Kidney (tissue), 22 donors: ENCODE measurements at places on chromosomes 2 and 18. TPM values are rescaled to one million over a fixed set of nuclear protein-coding genes. Genes with fewer than 3 reads are reported as not detected.

DNA sequence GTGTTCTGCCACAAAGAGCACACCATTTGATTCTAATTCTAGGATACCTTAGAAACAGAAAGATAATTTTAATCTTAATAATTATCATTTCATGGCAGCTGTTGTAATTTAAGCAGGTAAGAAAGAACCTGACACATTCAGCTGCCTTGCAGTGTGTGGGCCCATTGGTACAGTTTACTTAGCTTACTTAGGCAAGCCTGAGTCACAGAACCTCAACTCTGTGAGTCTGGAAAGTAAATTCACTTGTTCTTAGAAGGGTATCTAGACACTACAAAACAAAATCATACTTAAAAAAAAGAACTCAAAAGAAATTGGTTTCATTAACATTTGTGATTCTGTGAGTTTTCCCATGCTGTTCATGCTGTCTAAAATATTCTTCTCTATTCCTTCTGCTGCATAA, 956.3 kb upstream of the SLC39A10 start:
- DNase-seq: no peak

- DNase-seq: no peak
Measured at GRCh38 chr2:230919240-230919639, 5.8 kb downstream of the GPR55 start.

DNA sequence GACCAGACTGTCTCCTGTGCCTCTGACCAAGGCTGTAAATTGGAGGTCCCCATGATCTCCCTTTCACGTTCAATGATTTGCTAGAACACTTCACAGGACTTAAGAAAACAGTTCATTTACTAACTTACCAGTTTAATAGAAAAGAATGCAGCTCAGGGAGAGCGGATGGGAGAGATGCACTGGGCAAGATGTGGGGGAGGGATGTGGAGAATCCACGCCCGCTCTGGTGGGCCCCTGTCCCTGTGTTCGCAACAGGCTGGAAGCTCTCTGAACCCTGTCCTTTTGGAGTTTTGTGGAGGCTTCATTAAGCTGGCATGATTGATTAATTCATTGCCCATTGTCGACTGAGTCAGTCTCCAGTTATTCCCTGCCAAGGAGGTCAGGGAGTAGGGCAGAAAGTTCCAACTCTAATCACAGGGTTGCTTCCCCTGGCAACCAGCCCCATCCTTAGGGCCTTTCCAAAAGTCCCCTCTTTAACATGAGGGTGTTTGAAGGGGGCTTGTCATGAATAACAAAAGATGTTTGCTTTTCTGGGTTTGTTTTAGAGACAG, 257.1 kb downstream of the ACKR3 start:
- no peak for DNase-seq

GRCh38 chr2:104768694-104769093, 85.2 kb upstream of the POU3F3 start:
- DNase-seq: no peak

CRYGC gene
- total RNA-seq: not detected

RTP5 gene
- 0.13 TPM for total RNA-seq

NAT8 gene
- total RNA-seq: 94.4 TPM
